ENCODE measurements at places on chromosomes 12 and 14.

GRCh38 chr12:96099986-96100385 lies 64.6 kb upstream of the LTA4H start:
- peak; percentile 13 for DNase-seq

GRCh38 chr14:35337269-35338255 lies 45.4 kb downstream of the PSMA6 start:
- DNase-seq: no peak

DNA sequence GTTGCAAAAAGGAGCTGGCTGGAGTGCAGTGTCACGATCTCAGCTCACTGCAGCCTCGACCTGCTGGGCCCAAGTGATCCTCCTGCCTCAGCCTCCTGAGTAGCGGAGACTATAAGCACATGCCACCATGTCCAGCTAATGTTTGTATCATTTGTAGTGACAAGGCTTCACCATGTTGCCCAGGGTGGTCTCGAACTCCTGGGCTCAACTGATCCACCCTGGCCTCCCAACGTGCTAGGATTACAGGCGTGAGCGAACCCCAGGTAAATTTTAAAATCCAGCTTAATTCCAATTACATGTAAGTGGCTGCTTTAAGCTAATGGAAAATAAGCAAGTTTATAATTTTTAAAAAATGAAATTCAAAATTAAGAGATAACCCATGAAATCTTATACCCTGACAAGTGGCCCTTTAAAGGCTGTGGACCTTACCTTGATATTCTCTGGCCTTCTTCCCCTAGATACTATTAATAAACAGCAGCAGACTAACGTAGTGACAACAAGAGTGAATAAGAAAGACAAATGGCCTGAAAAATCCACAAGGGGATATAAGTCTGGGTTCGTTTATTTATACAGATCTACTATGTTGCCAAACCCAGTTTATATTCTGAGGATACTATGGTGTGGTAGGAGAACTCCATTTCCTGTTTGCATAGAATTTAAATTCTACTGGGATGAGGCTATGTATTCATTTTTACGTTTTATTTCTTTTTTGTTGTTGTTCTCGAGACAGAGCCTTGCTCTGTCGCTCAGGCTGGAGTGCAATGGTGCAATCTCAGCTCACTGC lies 25.6 kb upstream of the SLC2A3 start:
- DNase-seq: no peak

- no peak for DNase-seq
These were observed 2.6 kb upstream of the DDX47 start for GRCh38 chr12:12810553-12811021.

DNA sequence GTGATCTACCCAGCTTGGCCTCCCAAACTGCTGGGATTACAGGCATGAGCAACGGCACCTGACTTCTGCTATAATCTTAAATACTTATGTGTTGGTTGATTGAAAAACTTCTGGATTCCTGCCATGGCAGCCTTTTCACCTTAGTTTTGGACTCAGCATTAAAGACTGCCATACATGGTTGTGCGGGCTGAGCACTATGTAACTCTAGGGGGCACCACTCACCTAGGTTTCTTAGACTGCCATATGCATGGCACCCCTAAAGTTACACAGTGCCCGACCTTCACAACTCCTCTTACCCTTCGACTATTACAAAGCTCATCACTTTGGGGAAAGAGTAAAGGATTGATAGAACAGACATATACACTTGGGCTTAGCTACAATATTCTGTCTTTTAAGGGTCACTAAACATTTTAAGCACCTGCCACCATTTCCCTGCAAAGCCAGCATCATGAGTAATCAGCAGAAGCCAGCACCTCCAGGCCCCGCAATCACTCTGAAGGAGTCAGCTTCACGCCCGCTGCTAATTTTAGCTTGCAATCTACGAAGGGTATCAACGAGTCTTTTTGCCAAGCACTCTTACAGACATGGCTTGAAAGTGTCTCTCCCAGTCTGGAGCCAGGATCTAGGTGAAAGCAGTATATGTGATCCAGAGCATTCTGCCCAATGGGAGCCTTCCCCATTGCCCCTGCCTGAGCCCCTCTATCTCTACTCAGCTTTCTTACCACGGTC lies 59.8 kb downstream of the SUDS3 start:
- no peak for DNase-seq

DNA sequence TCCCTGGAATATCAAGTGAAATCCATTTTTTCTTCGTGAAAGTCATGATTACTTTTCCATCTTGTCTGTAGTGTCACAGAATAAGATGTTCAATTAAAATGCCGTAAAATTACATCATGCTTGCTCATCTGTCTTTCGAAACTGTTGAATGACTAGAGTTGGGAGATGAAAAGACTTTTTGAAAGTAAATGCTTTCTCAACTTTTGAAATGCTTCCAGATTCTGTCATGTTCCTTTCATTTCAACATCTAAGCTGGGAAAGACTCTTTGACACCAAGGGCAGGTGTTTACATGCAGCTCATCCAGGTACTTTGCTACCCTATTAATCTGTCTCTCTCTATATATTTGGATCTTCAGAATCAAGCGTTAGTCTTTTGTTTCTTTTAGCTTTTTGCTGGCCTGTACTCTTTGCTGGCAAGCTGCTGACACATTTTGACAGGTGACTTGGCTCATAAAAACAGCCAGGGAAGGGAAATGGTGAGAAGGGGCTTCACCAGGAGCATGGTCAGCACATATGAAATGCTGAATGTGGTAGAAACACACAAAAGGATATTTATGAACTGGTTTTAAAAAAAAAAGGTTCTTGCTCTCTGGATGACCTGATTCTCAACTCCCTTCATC lies 77.0 kb upstream of the METAP2 start:
- DNase-seq: peak; percentile 37

DNA sequence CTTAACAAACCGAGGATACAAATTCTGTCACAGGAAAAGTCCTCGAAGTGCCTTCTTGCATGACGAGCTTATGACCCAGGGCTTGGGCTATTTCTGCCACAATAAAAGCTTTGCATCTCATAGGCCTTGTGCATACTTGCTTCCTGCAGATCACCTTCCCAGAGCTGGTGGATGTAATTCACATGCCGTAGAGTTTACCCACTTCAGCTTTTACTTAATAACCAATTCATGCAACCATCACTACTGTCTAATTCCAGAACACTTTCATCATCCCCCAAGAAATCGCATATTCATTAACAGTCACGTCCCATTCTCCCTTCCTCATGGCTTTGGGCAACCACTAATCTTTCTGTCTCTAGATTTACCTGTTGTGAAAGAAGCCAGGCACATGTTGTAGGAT lies 9.0 kb upstream of the BDKRB1 start:
- no peak for DNase-seq

GRCh38 chr14:55285048-55285652 lies 13.9 kb downstream of the FBXO34 start:
- DNase-seq: no peak

- DNase-seq: no peak
These were observed 87.3 kb downstream of the SLC41A2 start for GRCh38 chr12:104870797-104871196.

GRCh38 chr12:93913845-93914244 lies 234.5 kb upstream of the PLXNC1 start:
- no peak for DNase-seq
